Stimulated activated CD8-positive, alpha-beta memory T cell treated with anti-CD3 and anti-CD28 coated beads, Interleukin-4, amount 100 ng/mL, for 24 hours (primary cell): ENCODE measurements at places on chromosomes 7 and 10.

DNA sequence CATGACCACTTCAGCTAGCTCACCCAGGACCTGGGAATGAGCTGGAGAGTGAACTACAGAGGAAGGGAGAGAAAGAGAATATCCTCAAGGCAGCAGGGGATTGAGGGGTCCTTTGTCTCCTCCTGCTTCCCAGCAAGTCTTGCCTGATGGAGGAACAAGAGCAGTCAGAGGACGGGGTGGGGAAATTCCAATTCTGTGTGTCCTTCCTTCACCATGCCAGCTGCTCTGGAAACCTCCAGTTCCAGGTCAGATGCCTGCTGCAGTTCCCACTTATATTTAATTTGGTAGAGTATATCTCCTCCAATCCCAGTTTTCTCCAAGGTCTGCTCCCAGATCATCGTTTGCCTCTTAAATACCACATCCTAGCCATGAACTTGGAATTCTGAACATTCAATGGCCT, 21.4 kb upstream of the LEP start:
- DNase-seq, result no peak

GRCh38 chr10:108362961-108363360, 1198.5 kb upstream of the SORCS1 start:
- DNase-seq, result no peak

GRCh38 chr7:20482071-20482470, 133.4 kb upstream of the ABCB5 start:
- no peak for DNase-seq

DNA sequence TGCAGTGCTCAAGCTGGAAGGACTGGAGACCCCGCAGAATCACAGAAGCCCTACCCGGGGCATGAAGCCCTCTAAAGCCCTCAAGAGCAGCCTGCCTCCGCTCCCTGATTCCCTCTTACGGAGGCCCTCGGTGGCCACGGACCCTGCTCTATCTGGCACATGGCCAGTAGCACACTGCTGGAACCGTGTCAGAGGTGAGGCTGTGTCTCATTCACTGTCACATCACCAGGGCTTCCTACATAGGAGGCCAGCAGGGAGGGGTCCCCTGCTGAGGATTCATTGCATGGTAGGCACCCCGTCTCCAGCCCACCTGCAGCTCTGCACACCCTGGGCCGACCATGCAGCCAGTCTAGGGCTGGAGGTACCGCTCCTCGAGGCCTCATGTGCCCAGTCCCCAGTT, 259.2 kb downstream of the TNS3 start:
- DNase-seq, result no peak

GRCh38 chr7:48472640-48473039, 301.4 kb downstream of the ABCA13 start:
- DNase-seq, result no peak

- DNase-seq, result no peak
Observed at GRCh38 chr7:65448816-65449504, 75.3 kb downstream of the ZNF92 start.

DNA sequence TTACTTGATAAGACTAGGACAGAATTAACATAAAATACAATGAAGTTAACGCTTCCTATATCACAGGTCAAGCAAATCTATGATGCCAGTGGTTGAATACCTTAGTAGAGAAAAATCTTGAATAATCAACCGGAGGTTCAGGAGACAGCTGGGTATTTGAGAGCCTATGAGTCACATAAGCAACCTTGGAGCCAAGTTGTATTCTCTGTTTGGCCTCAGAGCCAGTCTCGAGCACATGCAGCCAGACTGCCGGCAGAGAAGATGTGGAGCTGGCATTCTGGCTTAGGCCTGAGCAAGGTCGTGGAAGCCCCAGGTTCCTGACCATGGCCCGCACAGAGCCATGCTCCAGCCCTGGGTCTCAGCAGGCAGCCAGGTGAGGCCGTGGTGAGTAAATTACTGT, 90.3 kb downstream of the FAM204A start:
- DNase-seq, result no peak

DNA sequence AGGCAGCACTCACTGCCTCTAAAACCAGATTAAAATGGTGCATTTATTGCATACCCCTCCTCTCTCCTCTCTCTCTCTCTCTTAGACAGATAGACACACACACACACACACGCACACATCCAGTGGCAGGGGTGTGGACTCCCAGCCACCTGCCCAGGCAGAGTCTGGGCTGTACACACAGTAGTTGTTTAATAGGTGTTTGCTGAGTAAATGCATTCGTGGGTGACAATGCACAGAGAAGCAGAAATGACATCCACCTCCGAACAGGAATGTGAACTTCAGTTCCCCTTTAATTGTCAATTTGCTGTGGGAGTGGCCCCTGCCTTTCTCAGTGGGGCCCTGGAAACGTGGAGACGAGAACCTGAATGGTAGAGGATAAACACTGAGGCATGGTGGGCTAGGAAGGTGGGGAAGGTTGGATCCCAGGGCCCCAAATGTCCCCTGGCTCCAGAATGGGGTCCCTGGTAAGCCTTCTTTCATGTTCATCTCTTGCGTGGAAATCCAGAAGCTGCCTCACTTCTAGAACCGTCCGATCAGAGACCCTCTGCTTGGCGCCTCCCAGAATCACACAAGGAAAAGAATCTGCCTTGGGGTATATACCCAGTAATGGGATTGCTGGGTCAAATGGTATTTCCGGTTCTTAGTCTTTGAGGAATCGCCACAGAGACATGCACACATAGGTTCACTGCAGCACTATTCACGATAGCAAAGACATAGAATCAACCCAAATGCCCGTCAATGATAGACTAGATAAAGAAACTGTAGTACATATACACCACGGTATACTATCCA, 58.5 kb upstream of the ECHDC3 start:
- DNase-seq, result no peak

GRCh38 chr7:130500463-130500862, 8.6 kb downstream of the MEST start:
- no peak for DNase-seq

- no peak for DNase-seq
Observed at GRCh38 chr10:21171197-21171935, 274.3 kb upstream of the NEBL start.

DNA sequence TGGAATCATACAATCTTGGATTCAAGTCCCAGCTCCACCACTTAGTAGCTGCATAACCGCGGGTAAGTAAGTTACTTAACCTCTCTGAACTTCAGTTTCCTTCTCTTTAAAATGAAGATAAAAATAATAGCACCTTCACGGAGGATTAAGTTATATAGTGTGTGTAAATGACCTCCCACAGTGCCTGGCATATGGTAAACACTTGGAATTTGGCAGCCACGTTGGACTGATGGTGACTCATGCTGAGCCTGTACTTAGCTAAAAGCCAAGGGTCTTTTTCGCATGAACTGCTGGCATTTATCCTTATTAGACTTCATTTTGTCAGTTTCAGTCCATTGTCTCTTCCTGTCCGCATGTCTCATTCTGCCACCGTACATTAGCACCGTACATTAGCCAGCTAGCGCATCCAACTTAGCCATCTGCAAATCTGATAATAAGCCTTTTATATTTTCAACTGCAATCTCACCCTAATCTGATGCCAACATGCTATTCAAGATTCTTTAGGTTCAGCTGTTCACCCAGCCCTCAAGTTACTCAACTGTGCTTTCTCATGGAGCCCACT, 11.2 kb downstream of the SLC13A4 start:
- no peak for DNase-seq

- DNase-seq, result no peak
Observed at GRCh38 chr10:120205368-120206018, 251.5 kb upstream of the PLPP4 start.

- DNase-seq, result no peak
Observed at GRCh38 chr10:120039826-120040225, 147.3 kb downstream of the SEC23IP start.

- no peak for DNase-seq
Observed at GRCh38 chr7:88202278-88202677, 17.6 kb downstream of the SRI start.

GRCh38 chr10:31659665-31660064, 269.0 kb downstream of the ARHGAP12 start:
- no peak for DNase-seq

DNA sequence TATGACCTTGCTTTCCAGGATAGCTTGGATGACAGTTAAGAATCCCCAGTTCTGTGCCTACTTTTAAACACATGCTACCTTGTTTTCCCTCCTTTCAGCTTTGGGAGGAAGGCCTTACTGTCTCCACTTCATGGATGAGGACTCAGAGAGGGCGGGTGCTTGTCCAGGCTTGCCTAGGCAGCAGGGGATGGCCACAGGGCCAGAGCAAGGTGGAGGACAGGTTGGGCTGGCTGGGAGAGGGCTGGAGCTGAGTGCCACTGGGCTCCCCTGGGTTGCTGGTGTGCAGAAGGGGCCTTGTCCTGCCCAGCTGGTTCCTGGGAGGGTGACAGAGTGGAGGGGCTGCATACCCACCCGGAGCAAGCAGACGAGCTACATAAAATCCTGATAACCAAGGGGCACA, 117.8 kb downstream of the GRK5 start:
- no peak for DNase-seq

DNA sequence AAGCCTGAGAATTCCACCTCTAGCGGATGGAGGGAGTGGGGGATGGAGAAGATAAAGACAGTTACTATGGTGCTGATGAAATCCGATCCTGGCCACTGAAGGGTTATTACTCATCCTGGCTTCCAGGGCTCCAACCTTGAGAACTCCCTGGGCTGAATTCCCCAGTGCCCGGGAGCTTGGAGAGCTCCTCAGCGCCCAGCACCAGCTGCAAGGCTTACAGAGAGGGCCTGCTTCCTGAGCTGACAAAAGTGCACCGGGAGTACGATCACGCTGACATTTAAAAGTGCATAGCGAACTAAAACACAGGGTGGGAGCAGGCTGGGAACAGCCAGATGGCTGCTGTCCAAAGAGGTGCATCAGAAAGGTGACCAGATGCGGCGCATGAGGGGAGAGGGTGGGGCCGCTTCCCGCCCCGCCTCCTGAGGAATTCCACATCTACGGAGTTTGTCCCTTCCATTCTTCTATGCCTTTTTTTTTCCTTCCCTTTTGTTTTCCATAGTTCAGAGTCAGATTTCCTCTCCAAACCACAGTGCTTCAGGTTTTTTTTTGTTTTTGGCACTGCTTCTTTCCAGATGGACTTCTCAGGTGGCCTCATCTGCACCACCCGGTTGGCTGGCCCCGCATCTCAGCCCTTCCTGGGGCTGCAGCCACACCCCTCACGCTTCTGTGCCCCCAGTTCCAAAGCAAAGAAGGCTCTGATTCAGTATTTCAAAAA, 62.4 kb upstream of the MKRN1 start:
- DNase-seq, result no peak

DNA sequence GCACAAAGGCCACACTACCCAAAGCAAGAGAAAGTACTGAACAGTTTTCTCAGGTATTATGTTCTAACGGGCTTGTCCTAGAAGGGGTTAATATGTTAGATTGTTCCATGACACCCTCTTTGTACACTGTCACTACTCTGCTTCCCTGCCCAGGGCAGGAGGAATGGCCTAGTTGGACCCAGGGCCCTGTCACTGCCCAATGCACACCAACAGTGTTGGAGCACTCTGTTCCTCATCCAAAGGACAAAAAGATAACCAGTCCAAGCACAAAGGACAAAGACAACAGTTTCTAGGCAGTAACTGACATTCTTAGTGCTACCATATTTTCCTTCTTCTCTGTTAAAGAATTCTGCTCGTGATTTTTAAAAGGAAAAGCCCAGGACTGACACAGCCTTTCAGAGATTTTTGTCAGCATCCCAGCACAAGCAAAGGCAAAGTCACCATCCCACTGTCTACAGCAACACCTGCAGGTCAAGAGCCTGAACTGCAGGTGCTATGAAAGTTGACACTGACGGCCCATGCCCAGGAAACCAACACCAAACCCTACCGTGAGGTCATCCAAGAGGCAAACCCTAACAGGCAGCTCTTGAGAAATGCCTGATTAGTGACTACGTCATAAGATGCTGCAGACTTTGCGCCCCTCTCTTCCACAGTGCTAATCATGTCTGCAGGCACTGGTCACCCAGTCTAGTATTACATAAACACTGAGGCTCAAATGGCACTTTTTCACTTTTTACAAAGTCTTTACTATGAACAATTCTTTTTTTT, 13.2 kb downstream of the NUDCD3 start:
- peak; percentile 19 for DNase-seq

- DNase-seq, result no peak
Observed at GRCh38 chr10:85542936-85543730, 823.5 kb downstream of the GRID1 start.

DNA sequence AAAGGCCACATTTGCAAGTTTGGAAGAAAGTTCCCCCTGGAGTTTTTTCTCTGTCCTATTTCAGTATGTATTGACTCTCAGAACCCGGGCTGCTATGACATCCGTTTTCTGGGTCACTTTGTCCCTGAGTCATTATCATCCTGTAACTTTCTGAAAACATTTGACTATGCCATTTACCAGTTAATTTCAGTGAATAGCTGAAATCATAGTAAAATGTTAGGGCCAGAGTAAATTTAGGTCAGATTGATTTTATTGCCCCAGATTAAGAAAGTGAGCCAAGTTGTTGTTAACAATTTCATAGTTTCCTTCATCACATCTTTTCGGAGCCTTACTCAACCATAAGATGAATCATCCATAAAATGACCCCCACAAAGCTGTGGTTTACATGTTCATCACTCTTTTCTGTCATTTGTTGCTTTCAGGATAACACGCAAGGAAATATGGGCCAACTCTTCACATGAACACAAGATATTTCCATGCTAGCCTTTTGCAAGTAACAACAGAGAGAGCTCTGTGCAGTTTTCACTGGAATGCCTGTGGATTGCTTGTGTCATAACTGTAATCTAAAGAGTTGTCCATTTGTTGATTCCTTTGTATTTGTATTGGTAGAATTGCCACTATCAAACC, 3.9 kb upstream of the MACC1 start:
- no peak for DNase-seq

GRCh38 chr10:16478801-16479200, 42.0 kb downstream of the PTER start:
- DNase-seq, result no peak

DNA sequence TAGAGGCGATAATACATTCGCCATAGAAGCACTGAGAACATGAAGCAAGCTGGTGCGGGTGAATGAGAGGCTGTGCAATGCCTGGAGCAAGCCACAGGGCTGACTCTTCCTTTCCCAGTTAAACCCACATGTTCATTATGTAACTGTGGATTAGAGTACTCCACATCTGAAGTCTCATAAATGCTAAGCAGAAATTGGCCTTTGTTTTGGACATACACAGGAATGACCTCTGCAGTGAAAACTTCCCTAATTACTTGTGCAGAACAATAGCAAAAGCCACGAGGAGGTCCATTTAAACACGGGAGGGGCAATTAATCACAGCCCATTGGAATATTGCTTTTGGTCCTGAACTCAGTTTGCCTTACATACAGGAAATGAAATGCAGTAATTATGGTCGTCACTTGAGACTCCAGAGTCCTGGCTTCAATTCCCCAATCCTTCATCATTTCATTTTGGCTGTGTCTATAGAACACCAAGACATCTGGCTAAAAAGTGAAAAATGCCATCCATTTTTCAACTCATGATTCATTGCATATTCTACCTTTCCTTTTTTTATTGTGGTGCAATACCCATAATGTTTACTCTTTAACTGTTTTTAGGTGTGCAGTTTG, 78.7 kb upstream of the CXCL12 start:
- DNase-seq, result no peak

DNA sequence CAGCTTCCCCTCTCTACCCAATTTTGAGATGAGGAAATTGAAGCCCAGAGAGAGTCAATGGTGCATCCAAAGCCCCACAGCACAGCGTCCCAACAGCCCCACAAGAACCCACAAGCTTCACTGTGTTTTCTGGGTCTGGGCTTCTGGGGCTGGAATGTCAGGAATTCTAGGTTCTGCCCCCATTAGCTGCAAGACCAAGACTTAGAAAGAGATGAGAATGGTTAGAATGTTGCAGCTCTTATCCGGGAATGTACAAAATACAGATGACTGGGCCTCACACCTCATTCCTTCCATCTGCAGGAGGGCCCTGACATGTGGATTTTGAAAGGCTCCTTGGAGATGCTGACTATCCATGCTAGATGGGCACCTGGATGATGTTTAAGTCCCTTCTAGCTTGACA, 6.0 kb upstream of the SGPL1 start:
- no peak for DNase-seq
